ENCODE measurements at places on chromosomes 16 and 17.

DNA sequence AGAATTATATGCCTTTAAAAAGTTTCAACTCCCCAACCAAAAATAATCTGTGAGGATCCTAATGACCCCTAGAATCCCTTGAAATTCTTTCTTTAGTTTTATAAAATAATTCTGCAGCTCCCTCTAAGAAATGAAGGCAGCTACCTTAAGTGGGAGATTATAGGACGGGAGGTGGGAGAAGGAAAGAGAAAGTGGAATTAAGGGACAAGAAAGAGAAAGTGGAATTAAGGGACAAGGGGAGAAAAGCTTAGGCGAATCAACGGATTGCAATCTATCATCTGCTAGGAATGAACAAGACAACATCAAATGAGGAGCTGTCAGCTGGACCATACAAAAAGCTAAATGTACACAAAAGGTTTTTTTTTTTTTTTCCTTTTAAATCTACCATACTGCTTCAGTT is 262.0 kb downstream of the ZFHX3 start:
- no peak for DNase-seq

DNA sequence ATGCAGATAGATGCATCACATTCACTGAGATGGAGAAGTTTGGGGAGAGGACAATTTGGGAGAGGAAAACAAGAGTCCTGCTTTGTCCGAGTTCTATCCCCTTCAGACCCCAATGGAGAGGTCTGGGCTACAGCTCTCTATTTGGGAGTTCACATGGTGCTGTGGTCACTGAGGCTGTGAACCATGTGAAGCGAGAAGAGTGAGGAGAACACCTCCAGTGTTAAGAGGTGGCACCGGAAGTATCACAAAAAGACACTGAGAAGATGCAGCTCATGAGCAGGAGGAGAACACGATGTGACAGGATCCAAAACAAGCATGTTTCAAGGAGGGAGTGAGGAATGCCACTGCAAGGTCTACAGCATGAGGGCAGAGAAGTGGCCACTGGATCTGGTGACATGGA is 39.7 kb downstream of the PIK3R5 start:
- no peak for DNase-seq

DNA sequence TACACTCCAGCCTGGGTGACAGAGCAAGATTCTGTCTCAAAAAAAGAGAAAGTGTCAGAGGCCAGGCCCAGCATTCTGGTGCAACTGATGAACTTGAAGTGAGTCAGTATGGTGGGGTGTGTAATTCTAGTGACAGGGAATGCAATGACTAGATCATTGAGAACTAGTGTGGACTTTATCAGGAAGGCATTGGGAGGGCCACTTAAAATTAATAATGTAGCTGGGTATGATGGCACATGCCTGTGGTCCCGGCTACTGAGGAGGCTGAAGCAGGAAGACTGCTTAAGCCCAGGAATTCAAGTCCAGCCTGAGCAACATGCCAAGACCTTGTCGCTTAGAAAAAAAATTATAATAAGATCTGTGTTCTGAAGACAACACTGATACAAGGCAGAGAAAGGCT is 90.8 kb downstream of the STX8 start:
- DNase-seq: no peak

GRCh38 chr17:72693956-72694355 is 398.5 kb downstream of the SLC39A11 start:
- DNase-seq: no peak

GRCh38 chr17:11999696-12000095 is 2.4 kb upstream of the ZNF18 start:
- DNase-seq: no peak

DNA sequence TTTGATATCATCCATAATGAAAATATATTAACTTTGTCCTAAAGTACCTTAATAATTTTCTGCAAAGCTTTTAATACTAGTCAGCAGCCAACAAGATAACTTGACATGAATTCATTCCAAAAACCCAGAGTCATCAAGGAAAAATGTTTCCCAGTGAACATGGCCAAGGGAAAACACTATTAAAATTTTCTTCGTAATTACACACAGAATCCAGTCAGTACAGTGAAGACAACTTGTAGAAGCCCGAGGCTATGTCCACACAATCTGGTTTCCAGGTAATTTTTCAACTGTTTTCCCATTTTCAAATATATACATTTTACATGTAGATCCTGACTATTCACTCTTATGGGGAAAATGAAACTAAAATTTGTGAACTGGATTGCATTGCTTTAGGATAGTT is 600.9 kb downstream of the CDH8 start:
- DNase-seq: no peak

DNA sequence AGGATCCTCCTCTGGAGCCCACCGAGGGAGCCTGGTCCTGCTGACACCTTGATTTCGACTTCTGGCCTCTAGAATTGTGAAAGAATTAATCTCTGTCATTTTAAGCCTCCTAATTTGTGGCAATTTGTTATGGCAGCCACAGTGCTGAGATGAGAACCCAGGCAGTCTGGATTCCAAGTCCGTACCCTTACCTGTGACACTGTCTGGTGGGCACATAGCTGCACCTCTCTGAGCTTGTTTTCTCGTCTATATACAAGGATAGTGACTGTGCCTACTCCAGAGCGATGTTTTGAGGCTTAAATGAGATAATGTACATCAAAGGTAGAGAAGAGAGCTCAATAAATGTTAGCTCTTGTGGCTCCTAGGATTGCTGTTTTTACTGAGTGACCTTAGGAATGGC is 128.4 kb upstream of the MPHOSPH6 start:
- DNase-seq: no peak

DNA sequence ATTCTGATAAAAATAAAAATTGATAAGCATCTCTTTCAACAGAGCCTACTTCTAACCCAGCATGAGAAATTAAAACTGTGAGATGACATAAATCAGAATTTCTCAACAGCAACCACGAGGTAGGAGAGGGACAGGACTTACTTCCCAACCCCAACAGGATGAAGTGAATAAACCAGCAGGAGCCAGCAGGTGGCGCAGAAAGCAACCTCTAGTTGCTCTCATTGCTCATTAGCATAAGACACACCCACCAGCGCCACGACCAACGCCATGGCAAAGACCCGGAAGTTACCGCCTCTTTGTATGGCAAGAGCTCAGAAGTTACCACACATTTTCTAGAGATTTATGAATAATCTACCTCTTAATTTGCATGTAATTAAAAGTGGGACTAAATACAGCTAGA is 189.4 kb upstream of the CDH8 start:
- DNase-seq: no peak

DNA sequence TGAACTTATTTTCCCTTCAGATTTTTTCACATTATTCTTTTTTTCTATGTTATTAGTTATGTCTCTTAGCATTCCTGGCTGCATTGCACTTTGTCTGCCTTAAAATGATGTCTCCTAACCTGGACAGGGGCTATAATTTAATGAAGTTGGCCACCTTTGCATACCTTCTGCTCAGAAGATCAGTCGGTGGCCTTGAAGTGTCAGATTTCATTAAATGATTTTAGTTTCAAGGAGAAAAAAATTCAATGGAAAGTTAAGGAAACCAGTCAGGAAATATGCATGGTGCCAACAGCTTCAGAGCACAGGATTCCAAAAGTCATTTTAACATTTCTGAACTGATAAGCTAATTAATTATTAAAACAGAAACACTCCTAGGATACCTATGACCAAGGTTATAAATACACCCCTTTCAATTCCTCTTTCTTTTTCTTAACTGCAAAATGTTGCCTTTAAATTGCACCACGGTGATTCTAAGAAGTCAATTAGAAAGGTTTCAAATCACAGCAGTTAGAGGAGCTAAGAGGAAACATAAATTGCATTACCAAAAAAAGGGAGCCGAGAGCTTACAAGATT is 533.4 kb downstream of the KCNJ2 start:
- DNase-seq: no peak

GRCh38 chr17:49676276-49676868 is 1.5 kb downstream of the SPOP start:
- no peak for DNase-seq

GRCh38 chr16:12637002-12637401 is 166.7 kb downstream of the CPPED1 start:
- no peak for DNase-seq

- DNase-seq: no peak
Measured at GRCh38 chr17:76716839-76717215, 6.1 kb upstream of the MXRA7 start.

DNA sequence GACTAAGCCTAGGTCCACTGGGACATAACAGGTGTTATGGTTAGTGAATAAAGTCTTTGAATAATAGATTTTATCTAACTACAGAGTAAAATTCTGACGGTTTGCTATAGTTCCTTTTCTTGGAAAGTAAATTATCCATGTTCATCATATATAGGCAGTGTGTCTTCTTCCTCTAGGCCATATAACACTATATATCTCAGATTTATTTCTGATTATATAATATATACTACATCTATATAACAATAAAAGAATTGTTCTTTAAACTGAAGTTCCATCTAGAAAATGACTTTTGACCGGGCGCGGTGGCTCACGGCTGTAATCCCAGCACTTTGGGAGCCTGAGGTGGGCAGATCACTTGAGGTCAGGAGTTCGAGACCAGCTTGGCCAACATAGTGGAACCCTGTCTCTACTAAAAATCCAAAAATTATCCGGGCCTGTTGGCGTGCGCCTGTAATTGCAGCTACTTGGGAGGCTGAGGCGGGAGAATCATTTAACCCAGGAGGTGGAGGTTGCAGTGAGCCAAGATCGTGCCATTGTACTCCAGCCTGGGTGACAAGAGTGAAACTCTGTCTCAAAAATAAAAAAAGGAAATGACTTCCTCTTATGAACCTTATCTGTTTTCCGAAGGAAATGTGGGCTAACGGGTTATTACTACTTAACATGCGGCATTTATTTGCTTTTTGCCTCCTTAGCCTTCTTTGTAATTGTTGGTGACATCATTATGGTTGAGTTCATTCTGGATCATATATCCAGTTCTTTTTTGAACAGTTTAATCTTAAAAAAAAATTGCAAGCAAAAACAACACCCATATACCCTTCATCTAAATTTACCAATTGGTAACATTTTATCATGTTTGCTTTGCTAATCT is 29.2 kb downstream of the NOL11 start:
- no peak for DNase-seq

GRCh38 chr16:4552541-4552940 is 3.6 kb upstream of the C16orf96 start:
- DNase-seq: no peak

DNA sequence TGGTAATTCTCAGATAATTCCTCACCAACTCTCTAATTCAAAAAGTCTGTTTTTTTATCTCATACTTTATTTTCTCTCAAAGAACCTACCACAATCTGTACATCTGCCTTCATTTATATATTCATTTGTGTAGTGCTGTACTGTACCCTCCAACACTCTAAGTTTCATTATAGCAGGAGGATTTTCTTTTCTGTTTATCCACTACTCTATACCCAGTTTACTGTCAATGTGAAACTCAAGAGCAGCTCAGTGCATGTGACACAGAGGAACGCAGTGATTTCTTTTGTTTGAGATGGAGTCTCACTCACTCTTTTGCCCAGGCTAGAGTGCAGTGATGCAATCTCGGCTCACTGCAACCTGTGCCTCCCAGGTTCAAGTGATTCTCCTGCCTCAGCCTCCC is 117.8 kb downstream of the ADAMTS18 start:
- DNase-seq: no peak

DNA sequence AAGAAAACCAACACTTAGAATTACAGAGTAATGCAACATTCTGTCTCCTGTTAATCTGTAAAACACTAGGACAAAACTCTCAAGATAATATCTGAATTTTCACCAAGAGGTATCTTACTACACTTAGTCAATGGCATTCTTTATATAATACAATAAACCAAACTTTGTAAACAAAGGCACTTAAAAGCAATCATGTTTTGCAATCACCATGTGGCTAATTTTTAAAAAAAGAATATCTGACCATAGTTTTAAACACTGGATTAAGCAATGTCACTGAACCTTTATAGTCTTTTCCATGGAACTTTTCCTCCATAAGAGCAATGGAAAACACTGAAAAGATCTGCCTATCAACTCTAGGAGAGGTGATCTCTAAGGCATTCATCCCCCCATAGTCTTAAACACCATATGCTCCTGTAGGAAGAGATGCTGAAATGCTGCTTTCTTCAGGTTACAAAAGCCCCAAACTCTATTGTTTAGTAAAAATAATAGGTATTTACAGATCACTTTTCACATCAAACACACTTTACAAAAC is 144.2 kb upstream of the CORO6 start:
- no peak for DNase-seq

DNA sequence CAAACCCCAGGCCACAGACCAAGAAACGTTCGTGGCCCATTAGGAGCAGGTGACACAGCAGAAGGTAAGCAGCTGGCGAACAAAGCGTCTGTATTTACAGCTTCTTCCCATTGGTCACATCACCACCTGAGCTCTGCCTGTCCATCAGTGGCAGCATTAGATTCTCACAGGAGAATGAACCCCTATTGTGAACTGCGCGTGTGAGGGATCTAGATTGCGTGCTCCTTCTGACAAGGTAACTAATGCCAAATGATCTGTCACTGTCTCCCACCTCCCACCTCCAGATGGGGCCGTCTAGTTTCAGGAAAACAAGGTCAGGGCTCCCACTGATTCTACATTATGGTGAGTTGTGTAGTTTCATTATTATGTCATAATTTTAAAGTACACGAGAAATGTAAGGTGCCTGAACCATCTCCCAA is 186.3 kb downstream of the CPPED1 start:
- DNase-seq: no peak

All from stimulated activated CD8-positive, alpha-beta memory T cell treated with anti-CD3 and anti-CD28 coated beads, Interleukin-7, amount 100 ng/mL, for 4 hours (primary cell).